ENCODE measurements at places on chromosomes 12 and 14.
A peak's percentile ranks its signal among the peaks of the same experiment; 100 is the strongest.

GRCh38 chr12:92582475-92582874 is 120.3 kb upstream of the PLEKHG7 start:
- DNase-seq, result no peak

DNA sequence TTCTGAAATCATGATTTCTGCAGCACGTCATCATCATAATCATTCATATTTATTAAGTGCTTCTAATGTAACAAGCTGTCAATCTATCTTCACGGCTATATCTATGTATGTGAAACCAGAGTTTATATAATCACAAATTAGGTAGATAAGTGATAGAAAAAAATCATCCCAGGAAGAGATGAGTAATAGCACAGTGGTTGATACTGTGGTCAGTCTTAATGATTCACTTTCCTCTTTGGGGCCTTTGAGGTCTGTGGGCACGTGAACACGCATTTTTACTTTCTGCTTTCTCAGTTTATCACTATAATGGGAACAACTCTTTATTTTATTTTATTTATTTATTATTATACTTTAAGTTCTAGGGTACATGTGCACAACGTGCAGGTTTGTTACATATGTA is 265.9 kb upstream of the NOVA1 start:
- peak; percentile 74 for DNase-seq

DNA sequence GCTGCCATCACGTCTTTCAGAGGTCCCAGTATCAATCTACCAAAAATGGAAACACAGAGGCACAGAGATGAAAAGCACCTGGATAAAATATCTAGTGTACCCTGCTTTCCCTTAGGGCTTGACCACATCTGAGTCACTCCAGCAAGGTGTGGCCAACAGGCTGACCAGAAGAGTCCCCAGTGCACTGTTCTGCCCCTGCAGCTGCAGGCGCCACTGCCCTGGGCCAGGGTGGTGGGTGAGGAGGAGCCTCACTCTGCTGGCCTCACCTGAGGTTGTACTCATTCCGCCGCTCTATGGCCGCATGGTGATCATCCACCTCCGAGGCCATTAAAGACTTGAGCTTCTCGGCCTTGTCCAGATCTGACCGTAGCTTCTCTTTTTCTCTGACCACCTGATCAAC is 60.4 kb downstream of the NIN start:
- DNase-seq, result no peak

DNA sequence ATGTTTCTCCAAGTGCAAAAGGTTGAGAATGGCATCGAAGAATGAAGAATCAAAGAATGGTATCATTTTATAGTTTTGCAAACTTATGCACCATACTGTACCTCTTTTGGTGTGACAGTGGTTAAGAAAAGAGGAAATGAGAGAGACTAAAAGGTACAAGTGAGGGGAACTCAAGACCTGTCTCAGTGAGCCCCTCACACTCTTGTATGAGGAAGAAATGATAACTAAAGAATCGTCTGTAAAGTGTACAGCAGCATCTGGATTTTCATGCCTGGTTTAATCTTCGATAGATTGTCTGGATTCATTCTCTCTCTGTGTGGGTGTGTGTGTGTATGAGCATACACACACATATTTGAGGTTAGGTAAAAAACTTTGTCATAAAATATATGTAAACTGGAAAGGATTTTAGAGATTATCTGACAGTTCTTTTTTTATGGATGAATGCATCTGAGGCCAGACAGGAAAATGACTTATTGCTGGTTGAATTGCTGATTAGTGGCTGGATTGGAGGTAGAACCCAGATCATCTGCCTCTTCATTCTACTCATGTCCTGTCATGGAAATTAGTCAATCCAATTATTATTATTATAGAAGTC is 16.0 kb upstream of the SLC38A2 start:
- DNase-seq, result peak; percentile 71

DNA sequence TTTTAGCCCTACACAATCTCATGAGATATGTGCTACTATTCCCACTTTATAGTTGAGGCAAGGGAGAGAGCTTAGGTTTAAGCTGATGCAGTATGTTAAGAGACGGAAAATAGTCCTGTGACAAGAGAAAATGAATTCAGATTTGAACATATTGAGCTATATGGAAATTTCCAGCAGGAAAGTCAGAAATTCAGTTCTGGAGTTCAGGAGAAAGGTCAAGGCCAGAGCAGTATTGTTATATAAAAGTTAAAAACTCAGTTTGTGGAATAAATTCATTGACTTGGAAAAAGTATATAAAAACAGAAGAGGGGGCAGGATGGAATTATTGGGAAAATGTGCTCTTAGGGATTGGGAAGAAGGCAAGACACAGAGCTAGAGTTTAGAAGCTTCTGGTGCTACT is 167.0 kb upstream of the GZMB start:
- no peak for DNase-seq

GRCh38 chr12:6370994-6371754 is 4.2 kb downstream of the SCNN1A start:
- DNase-seq, result peak; percentile 84

- DNase-seq, result peak; percentile 47
Observed at GRCh38 chr14:77862154-77862786, 62.4 kb downstream of the ADCK1 start.

GRCh38 chr12:87848248-87848868 is 180.8 kb downstream of the C12orf50 start:
- DNase-seq, result peak; percentile 85

DNA sequence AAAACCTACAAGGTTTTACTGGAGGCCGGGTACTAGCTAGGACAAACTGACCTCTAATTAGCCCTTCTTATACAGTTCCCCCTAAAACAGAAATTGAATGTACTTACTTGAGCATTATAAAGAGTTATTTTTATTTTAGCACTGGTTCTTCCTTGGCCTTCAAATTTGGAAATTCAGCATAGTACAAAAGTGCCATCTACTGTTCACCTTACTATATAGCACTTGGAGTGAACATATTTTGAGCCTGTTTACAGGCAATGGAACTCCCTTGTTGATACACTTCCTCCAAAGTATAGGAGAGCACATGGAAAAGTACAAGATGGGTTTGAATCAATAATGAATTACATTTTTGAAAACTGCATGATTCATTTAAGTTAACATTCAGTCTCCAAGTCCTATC is 3.9 kb upstream of the POC1B start:
- peak; percentile 59 for DNase-seq

- DNase-seq, result no peak
Observed at GRCh38 chr12:46535907-46536306, 163.3 kb upstream of the SLC38A2 start.

DNA sequence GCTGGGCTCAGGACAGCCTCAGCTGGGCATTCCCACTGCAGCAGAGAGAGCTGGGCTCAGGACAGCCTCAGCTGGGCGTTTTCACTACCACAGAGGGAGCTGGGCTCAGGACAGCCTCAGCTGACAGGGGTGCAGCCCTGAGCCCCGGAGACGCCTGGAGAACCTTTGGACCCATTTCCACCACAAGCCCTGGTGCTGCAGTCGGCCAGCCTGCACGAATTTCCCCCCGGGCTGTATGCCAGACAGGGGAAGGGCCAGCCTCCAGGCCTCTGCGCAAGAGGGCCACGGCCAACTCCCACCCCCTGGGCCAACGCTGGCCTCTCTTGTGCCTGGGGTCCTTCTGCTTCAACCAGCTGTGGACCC is 2.6 kb upstream of the C14orf180 start:
- no peak for DNase-seq

GRCh38 chr14:22500525-22500924 is 88.5 kb downstream of the DAD1 start:
- no peak for DNase-seq

DNA sequence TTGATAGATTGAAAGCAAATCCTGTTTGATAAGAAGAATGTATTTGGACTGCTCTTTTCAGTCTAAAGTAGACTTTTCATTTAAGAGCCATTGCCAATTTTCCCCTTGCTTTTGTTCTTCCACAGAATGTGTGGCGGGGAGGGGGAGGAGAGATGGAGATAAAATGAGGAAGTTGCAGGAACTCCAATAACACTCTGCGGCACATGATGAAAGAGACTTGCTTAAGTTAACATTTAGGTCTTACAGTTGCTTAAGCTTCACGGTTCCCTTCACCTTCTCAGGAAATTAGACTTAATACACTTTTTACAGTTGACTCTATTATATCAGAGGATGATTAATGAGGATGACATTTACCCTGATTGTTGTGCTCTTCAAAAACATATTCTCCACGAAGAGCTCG is 537.3 kb downstream of the TMTC2 start:
- peak; percentile 1 for DNase-seq

- no peak for DNase-seq
Observed at GRCh38 chr14:85438481-85438942, 91.4 kb upstream of the FLRT2 start.

DNA sequence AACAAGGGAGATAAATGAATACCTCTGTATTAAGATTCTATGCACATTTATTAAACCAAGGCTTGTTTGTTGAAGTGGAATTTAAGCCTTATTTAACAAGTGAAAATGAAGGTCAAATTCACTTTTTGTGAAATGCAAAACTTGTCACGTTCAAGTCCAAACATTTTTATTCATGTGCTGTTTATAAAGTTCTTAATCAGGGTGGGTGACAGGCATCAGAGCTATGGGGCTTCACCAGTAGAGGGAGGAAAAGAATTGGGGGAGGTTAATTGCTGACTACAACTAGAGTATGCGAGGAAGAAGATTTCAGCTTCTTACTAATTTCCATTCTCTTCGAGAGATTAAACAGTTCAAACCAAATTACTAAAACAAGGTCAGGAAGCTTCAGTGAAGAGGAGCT is 9.7 kb downstream of the MOK start:
- DNase-seq, result peak; percentile 61

DNA sequence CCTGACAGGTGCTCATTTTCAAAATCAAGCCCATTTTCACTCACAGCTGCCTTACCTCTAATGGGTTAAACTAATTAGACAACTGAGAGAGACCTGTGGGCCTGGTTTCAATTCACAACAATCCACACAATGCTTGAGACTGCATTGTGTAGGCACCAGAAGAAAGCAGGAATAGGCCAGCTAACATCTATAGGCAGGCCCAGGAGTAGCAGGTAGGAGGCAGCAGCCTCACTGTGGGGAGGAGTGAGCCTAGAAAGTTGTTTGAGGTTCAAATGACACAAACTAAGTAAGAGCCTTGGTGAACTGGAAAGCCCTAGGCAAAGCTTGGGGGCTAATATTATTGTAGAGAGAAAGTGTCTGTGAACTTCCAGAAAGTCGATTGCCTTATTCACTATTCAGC is 289.5 kb upstream of the CCDC196 start:
- no peak for DNase-seq

DNA sequence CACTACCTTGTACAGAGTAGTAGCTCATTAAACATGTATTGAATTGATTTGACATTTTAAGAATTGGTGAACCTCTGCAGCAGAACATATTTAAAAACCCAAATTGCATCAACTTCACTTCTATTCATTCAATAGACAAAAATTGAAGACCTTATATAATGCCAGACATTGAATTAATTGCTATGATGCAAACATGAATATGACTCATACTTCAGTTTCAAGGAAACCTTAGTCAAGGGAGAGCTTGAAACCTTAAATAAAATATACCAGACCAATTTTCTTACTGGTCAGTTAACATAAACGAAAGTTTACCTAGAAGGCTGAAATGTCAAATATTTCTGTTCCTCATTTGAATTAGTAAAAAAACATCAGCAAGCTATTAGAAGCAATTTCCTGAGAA is 5.0 kb upstream of the MGAT4C start:
- DNase-seq, result peak; percentile 35

GRCh38 chr12:24014915-24015832 is 65.7 kb upstream of the SOX5 start:
- no peak for DNase-seq

DNA sequence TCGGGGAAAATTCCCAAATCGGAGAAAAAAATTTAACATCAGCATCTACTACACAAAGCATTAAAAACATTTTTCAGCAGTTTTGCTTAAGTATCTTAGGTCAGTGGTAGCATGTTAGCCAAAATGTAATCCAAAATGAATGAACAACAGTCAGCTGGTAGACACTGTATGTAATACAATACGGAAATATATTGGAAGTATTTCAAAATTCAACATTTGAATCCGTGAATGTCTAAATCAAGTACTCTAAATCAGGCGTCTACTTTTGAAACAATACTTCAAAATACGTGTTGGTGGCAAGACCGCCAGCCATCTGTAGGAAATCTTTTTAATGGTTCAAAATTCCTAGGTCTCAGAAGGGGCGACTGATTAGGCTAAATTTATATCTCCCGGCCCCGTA is 1.1 kb downstream of the SCAF11 start:
- no peak for DNase-seq

- no peak for DNase-seq
Observed at GRCh38 chr12:103996595-103996994, 30.9 kb downstream of the TDG start.

DNA sequence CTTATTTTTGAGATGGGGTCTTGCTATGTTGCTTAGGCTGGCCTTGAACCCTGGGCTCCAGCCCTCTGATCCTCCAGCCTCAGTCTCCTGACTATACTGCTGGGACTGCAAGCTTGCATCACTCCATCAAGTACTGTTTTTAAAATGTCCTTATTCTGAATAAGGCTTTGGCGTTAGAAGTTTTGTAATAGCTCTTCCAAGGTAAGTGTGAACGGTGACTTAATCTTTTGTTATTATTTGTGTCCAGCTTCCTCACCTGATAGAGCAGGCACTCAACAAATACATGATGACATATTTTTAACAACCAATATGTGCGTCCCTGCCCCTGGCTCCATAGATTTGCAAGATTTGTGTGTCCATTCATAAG is 1.4 kb downstream of the C1RL start:
- peak; percentile 26 for DNase-seq

DNA sequence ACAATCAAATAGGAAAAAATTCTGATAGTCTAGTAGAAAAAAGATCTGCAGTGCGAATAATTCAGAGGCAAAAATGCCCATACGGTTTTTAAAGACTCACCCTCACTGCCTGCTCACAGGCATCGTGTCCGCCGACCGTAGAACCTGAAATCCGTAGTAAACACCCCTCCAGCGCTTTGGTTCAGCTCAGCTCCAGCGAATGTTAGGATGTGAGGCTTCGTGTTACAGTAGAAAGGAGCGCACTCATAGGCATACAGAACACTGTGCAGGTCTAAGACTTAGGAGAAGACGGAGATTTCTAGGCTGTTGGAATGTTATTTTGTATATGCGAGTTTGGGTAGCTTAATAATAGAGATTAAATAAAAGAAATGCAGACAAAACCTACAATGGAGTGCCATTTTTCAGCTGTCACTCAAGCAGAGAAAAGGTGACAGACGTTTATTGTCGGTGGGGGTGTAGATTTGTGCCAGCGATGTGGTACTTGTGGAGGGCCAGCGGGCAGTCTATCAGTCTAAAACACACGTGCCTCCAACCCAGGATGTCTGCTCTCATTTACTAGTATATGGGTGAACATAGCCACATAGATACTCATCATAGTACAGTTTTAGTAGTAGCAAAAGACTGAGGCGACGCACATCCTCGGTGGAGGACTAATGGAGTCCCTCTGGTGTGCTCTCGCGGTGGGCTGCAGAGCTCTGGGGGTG is 25.7 kb downstream of the SFSWAP start:
- no peak for DNase-seq

GRCh38 chr12:122860854-122861586 is 25.8 kb downstream of the HIP1R start:
- DNase-seq, result no peak

DNA sequence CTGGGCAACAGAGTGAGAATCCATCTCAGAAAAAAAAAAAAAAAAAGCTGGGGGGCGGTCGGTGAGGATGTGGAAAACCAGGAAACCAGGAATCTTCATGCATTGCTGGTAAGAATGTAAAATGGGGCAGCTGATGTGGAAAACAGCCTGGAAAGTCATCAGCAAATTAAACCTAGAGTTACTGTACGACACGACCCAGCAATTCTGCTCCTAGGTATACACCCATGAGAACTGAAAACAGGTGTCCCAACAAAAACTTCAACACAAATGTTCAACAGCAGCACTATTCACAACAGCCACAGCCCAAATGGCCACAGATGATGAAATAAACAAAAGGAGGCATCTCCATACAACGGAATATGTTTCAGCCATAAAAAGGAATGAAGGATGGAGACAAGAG is 97.3 kb downstream of the NCOR2 start:
- no peak for DNase-seq

Data from iris pigment epithelial cell (primary cell).